ENCODE measurements at places on chromosomes 1 and 21.

- DNase-seq = no peak
Observed at GRCh38 chr21:21481239-21481638, 483.0 kb downstream of the NCAM2 start.

DNA sequence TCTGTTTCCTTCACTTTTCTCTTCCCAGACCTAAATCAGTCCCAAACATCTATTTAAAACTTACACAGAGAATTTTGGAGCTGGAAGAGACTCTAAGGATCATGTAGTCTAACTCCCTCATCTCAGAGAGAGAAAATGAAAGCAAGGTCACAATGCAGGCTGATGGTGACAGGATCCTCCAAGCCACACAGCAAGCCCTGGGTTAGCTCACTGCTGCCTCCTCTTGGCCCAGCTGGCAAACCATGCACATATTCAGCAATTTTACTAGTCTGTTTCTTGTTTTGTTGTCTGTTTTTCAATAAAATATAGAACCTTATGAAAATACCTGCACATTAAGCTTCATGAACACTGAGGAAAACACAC lies 27.7 kb upstream of the LY9 start:
- DNase-seq = no peak

GRCh38 chr1:30275926-30276764 lies 447.2 kb downstream of the MATN1 start:
- DNase-seq = no peak

GRCh38 chr1:6509220-6509918 lies 17.9 kb upstream of the PLEKHG5 start:
- DNase-seq = no peak

DNA sequence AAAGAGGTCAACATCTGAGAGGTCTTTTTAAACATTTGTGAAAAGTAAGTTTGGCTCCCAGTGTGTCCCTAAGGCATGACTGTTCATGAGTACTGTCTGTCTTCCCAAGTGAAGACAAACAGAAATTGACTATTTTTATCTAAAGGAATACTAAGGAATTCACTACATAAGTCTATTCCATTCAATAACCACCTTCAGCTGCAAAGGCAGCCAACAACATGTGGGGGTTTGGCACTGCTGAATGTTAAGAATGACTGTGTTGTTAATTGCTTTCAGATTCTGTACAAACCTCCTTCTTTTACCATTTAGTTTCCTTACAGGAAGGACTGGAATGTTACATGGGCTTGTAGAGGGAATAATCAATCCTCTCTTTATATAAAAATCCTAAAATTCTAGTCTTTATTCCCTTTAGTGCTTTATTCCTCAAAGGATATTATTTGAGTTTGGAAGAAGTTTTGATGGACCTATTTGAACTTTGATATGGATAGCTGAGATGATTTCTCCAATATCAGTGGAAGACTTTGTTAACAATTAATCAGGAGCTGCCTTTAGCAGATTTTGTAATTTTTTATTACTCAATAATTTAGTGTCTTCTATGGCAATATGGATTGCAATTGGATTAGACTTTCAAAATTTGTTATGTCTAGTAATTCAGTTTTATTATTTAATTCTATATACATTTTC lies 201.7 kb upstream of the CHRM3 start:
- no peak for DNase-seq

Data from cortex of kidney (tissue), 1 donor.